Heart left ventricle (tissue), 16 donors: ENCODE measurements at places on chromosomes 16 and 17. TPM values are rescaled to one million over a fixed set of nuclear protein-coding genes. Genes with fewer than 3 reads are reported as not detected.

Gene KRT12
- total RNA-seq = not detected

DNA sequence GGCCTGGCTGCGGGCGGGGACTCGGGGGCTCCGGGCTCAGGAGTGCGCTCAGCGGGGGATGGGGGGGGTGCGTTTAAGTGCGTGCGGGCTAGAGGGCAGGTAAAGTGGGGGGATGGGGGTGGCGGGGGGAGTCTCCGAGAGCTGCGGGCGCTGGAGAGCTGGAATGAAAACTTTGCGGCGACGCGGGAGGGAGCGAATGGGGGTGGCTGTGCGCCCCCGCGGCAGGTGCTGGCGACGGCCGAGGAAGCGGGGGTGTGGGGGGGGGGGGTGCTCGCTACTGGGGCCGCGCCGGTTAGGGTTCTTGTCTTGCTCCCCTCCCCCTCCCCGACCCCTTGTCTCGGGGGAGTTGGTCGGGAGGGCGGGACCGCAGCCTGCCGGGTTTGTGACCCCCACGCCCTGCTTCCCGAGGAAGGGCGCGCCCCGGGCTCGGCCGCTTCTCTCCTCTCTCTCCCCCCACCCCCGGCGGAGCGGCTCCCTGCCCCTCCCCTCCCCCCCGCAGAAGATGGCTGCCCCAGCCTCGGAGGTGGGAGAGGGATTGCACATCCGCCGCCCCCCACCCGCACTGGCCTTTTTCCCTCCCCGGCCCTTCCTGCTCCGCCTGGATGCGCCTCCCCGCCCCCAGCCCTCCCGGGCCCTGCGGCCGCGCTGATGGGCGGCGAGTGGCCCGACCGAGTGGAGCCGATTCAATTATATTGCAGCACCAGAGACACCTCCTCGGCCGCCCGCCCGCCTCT is 649 bp downstream of the GSE1 start:
- peak; percentile 82 for DNase-seq

DNA sequence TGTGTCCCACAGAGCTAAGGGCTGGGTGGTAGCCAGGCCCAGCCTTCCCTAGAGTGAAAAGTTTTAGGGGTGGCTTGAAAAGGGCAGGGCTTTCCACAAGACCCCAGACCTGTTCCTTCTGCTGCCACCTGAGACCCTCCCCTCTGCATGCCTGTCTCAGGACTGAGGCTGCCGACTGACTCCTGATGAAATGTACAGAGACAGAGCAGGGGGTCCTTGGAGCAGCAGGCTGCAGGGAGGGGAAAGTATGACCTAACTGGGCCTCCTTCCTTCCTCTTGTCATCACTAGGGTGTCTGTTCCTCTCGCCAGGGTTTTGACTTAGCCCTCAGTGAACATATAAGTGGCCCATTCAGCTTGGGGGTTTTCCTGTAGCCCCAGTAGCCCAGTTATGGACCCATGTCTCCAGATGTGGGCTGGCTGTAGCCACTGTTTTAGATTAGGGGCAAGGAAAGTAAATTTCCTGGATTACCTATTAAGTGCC is 14.9 kb upstream of the NFATC3 start:
- peak; percentile 11 for DNase-seq

DNA sequence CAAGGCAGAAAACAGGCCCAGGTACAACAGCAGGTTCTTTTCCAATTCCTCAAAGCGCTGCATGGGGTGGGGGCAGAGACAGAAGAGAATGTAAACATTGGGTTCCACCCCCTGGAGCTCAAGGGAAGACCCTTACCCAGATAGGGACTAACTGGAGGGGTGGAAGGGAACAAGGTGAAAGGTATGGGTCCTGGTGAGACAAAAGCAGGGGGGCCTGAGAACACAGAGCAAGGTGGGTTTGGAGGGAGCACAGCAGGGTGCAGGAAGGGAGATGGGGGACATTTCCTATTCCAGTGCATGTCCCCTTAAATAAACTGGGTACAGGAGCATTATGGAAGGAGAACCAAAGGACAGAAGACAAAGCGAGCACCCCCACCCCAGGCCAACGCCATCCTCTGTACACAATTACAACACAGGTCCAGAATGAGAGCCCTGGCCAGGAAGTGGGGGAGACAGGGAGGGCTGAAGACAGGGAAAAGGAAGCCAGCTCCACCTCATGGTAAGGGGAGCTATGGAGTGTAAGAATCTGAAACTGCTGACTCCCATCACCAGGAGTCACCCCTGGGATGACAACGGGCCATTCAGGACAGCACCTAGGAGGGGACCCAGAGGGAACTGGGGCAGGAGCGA is 2.1 kb upstream of the CD2BP2 start:
- DNase-seq = no peak

DNA sequence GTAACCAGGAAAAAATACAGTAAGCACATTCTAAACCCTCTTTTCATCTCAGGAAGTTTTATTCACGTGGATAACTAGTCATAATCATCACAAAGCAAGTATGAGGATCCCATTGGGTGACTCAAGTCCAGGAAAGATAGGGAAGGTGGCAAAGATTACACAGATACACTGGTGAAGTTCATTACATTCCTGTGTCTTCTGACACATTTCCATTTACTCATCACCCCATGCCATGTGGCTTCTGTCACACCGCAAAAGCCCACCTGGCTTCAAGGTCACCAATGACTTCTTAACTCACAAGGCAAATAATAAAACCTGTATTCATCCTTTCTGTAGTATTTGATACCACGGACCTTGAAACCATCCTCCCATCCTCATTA is 17.0 kb downstream of the HS3ST3A1 start:
- no peak for DNase-seq

Gene SLFN11
- total RNA-seq = 21.8 TPM

DNA sequence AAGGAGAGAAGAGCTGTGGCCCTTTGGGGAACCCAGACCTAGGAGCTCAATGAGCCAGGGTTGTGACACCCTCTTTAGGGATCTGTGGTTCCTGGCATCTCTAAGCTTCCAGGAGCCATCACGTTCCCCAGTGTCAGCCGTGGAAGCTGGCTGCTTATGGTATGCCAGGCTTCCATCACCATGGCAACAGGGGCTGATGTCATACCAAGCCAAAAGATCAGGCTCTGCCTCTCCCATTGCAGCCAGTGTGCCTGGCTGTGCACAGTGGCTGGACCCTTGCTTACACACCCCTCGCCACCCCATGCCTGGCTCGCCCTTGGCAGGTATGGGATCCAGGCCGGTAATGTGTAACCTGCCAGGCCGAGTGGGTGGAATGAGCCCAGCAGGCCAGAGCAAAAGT is 91.1 kb downstream of the SSH2 start:
- peak; percentile 52 for DNase-seq

GRCh38 chr17:36148559-36149295 is 27.7 kb downstream of the TBC1D3B start:
- peak; percentile 84 for DNase-seq

DNA sequence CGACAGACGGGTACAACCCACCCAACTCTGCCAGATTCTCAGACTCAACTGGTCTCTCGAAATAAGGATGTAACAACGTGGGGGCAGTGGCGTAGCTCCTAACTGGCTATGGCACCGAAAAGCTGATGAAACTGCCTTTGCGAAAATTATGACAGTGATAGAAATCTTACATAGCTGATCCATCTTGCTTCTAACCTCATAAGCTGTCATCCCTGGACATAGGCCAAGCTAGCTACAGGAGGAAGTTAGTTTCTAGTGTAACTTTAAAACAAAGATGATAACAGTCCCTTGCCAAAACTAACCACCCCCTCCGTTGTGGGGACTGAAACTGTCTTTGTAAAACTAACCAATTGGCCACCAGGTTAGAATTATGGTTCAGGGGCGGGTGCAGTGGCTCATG is 220.1 kb downstream of the SLC39A11 start:
- no peak for DNase-seq

DNA sequence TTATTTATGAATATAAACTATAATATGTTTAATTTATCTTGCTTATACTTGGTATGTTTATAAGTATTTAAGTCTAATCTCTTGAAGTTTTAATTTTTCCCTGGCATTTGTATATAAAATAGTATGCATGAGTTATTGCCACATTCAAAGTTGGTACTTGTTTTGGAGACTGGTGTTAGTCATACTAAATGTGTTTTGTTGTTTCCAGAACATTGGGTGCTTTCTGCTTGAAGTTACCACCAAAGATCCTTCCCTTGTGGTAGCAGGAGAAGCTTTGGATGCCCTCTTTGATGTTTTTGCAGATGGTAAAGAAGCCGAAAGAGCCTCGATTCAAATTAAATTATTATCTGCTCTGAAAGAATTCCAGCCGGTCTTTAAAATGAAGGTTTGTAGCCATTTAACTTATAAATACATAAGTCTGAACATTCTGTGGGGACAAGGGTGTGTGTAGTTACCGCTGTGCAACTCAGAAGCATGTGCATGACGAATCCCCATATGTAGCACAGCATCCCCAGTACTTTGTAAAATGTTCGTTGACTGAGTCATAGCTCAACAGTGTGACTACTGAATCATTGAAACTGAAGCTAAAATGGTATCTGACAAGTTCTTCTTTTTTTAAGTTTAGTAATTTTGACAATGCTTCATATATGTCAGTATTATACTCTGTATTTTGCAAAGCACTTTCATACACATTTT is 36.4 kb downstream of the HEATR3 start:
- no peak for DNase-seq

Gene ZSCAN10
- total RNA-seq = not detected

Gene SLC35G6
- not detected for total RNA-seq

DNA sequence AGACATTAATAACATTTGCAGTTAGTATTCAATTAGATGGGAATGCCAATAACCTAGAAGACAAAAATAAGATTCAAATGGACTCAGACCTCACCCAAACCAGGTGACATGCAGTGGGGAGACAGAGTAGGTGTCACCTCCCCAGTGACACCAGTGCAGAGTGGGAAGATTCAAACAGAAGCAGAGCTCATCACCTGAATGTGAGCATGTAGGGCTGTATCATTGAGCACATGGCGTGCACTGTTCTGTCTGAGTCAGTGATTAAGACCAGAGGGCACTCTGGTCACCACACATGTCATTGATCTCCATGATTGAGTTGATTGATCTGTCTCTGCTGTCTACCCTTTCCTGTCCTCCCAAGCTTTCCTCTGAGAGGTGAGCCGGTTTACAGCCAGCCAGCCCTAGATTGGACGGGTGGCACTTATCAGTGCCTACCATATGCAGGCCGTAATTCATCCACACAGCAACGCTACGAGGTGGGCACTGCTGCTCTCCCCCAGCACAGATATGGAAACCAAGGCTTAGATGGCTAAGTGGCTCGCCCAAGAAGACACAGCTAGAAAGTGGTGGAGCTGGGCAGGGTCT is 34.0 kb downstream of the RHBDL3 start:
- DNase-seq = no peak

DNA sequence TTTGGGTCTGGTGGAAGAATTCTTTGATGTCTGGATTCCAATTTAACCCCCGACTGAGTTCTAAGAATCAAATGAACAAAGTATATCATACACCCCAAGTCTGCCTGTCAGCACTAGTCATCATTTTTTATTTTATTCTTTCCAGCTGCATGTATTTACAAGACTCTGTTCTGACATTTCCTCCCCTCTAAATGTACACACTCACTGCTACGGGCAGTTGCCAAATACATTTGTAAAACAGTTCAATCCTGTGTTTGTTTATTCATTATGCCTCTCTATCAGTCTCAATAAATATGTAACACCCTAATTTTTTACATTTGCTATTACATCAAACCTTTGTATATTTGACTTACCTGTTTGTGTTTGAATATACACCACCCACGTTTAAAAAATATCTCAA is 422.3 kb upstream of the PSMD7 start:
- DNase-seq = no peak

Gene NEURL4
- total RNA-seq = 39.2 TPM

GRCh38 chr17:46800573-46800972 is 17.9 kb downstream of the WNT3 start:
- no peak for DNase-seq

DNA sequence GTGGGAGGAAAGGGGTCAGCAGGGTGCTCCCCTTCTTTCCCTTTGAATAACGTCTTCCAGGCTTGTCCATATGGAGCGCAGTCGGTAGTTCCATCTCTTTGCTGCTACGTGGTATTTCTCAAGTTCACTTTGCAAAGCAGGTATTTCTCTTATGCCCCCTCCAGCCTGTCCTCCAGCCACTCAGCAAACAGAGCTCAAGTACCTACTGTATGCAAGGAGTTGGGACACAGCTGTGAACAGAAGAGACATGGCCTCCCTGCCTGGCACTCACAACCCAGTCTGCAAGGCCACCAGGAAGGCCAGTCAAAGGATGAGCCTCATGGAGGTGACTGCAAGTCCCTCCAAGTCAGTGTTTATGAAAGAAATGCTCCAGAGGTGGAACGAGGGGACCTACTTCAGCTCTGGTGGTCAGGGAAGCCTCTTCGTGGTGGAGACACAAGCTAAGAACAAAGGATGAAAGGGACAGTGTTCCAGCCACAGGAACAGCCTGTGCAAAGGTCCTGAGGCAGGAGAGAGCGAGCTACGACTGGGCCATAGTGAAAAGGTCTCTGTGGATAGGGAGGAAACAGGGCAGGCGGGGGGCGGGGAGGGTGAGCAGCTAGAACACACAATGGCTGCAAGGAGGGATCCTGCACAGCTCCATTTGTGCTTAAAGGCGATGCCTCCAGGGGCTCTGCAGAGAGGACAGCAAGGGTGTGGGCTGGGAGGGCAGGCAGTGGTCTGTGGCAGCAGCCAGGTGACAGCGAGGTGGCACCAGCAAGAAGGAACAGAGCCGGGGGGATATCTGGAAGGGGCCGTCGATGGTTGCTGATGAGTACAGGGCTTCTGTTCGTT is 32.6 kb downstream of the PPL start:
- DNase-seq = no peak

Gene CACNG3
- not detected for total RNA-seq

Gene TAC4
- 2.1 TPM for total RNA-seq

GRCh38 chr16:82231008-82231787 is 61.2 kb upstream of the MPHOSPH6 start:
- no peak for DNase-seq

Gene C16orf92
- not detected for total RNA-seq

DNA sequence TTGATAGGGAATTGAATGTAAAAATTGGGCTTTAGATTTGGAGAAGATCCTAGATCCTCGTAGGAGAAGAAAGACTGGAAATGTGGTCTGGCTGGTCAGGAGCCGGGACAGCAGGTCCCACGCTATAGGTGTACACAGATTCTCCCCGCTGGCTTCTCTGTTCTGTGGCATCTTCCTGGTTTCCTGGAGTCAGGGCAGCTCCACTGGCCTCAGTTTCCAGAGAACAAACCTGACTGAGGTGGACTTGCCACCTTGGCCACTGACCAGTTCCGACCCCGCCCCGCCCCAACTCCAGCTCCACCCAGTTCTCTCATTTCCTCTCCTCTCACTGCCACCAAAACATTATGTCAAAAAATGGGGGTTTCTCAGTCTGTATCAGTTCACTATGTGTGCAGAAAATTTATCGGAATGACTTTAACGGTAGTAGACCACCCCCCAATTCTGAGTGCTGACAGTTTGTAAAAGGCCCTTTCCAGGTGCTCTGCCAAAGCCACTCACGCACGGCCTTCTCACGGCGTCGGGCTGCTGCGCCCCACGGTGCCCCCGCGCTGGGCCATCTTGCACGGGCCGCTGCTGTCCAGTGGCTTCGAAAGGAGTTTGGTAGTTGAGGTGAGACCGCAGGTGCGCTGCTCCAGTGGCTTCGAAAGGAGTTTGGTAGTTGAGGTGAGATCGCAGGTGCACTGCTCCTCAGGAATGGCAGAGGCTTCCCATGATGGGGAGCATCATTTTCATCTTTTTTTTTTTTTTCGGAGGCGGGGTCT is 161.4 kb upstream of the CHMP6 start:
- DNase-seq = no peak

Gene ACOX1
- 94.5 TPM for total RNA-seq

- DNase-seq = peak; percentile 52
Measured at GRCh38 chr17:78258323-78259191, 27.1 kb downstream of the TMEM235 start.

GRCh38 chr17:44362949-44363612 is 572 bp downstream of the FAM171A2 start:
- DNase-seq = no peak

- no peak for DNase-seq
Measured at GRCh38 chr17:17258998-17259397, 22.0 kb upstream of the FLCN start.

Gene NTN3
- not detected for total RNA-seq
